Nucleus accumbens (tissue), 56 donors: ENCODE measurements at places on chromosomes 2 and 18.

DNA sequence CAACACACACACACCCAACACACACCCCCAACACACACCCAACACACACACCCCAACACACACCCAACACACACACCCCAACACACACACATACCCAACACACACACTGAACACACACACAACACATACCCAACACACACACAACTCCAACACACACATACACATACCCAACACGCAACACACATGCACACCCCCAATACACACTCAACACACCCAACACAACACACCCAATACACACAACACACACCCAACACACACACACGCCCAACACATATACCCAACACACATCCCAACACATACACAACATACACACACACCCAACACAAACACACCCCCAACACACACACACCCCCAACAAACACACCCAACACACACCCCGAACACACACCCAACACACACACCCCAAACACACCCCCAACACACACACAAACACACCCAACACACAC, 8.2 kb upstream of the STK25 start:
- DNase-seq = no peak

DNA sequence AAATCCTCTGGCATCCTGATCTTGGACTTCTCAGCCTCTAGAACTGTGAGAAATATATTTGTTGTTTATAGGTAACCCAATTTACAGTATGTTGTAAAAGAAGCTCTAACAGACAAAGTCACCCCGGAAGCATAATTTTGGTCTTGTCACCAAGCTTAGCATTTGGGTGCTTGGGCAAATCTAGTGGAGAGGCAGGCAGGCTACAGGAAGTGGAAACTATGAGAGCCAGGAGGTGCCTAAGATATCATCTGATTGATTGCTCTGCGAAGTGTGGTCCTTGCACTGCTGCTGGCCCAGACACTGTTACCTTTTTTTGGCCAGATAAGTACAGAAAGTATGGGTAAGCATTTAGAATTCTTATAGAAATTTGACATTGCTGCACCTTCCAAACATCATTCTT, 102.9 kb downstream of the CDC42EP3 start:
- DNase-seq = no peak

DNA sequence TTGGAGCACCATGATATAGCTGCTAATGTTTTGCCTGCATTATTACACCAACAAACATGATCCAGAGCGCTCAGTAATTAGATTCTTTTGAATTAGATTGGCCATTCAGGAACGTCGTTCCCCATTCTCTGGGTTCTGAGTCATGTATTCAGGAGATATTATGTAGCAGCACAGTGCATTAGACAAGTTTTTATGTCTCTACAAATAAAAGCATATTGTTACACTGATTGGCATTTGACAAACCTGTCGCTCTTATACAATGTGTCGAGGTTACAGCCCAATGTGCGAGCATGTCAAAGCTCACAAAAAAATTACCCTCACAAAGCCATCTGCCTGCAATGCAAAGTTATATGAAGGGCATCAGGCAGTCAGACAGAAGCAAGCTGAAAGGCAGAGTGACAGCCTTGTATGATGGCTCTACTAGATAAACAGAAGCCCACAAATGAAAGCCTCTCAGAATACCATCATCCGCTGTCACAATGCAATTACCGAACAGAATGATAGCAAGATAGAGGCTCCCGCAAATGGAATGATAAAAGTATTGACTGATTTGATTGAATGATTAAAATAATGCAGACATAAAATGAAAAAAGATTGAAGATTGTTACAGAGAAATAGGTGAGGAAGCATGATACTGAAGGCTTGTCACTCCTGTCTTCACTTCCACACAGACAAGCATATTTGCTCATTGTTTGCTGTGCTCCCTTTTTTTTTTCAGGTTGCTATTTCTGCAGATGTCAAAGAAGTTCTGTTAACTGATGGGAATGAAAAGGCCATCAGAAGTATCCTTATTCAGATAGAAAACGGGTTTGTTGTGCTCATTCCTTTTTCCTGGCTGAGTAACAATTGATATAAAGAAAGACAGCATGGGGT, 234.6 kb upstream of the SIX3 start:
- DNase-seq = no peak

GRCh38 chr2:70035344-70035844, 51.9 kb upstream of the PCBP1 start:
- no peak for DNase-seq

DNA sequence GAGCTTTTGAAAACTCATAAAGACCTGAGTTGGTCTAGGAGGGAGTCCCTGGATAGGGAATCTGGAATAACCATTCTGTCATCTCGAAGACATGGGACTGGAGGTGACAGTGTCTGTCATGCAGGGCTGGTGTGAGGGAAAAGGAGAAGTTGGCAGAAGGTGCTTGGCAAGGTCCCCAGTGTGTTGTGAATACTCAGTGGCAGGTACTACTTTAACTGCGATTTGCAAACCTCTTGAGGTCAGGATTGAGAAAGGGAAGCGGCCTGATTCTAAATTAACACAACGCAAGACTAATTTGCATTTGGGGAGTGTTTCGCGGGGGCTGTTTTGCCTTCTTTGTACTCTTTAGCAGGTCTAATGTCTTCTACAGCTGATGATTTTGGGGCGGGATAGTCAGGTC, 77.0 kb upstream of the TMEM200C start:
- no peak for DNase-seq
